ENCODE measurements at places on chromosomes 2 and 18.

DNA sequence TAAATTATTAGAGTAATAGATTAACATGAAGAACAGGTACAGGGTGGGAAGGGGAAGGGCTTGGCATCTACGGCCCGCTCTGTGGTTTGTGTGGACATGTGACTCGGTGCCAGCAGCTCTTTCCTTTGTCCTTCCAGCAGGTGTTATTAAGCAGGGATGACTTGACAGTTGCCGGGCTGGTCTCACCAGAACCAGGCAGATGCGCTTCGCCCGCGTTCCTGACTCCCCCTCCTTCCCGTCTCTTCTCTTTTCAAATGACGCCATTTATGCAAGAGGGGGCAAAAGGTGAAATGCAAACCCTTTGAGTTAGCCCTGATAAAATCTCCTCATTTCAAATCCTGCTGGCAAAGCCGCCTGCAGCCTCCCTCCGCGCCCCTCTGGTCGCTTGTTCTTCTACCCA lies 38.9 kb upstream of the MGAT4A start:
- DNase-seq, result no peak

GRCh38 chr18:70428439-70428838 lies 139.6 kb downstream of the SOCS6 start:
- no peak for DNase-seq

- DNase-seq, result no peak
Observed at GRCh38 chr2:122341007-122341406, 585.6 kb downstream of the TSN start.

GRCh38 chr18:54351186-54351585 lies 6.5 kb downstream of the STARD6 start:
- no peak for DNase-seq

- no peak for DNase-seq
Observed at GRCh38 chr18:22913861-22914260, 19.3 kb upstream of the RBBP8 start.

DNA sequence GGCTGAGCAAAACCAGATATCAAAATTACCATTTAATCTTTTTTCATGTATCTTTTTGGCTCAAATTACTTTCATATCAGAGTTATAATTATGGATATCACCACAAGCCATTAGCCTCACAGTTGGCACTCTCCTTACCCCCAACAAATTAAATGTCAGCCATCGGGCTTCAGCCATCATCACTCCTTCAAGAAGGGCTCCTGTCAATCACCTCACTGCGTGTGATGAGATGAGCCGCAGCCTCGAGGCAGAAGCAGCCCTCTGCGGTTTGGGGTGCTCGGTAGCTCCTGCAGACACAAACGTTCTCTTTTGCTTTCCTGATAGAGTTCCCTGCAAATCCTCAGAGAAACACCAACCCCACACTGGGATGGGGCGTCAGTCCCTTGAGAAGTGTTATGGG lies 94.1 kb downstream of the DNER start:
- DNase-seq, result no peak

GRCh38 chr2:67256892-67257291 lies 140.2 kb upstream of the ETAA1 start:
- no peak for DNase-seq

GRCh38 chr2:58620093-58620492 lies 379.0 kb upstream of the FANCL start:
- no peak for DNase-seq

- DNase-seq, result no peak
Observed at GRCh38 chr2:74540291-74540690, 10.6 kb downstream of the HTRA2 start.

- no peak for DNase-seq
Observed at GRCh38 chr2:182368996-182369395, 57.8 kb downstream of the PDE1A start.

DNA sequence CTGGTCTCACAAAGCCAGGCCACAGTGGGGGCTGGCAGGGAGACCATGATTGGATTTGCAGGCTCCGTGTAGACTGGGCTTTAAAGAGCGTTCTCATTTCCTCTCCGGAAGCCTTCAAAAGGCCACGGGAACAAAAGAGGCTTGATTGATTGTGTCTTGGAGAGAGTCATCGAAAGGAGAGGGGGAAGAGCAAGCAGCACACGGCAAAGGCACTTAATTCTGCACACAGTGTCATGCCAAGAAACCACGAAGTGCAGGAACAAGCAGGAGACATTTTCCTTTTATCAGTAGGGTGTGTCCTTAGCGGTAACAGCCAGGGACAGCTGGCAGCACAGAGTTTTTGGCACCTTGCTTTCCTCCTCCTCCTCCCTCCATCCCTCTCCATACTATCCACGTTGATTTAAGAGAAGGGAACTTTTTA lies 47.7 kb downstream of the GLI2 start:
- DNase-seq, result no peak

DNA sequence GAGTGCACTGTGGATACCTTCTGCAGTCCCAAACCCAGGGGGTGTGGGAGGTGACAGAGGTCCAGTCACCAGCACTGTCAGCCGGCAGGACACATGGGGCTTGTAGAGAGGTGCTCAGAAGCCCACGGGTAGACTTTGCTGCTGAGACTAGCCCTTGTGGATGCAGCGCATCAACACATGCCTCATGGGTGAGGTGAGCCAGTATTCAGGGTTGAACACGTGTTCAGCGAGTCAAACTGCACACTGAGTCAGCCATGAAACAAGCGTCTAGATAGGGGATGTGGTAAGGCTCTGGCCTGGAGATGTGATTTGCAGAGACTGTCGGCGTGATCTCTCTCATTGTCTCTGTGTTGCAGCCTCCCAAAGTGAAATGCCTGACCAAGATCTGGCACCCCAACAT lies 35.8 kb upstream of the SCLY start:
- DNase-seq, result no peak

DNA sequence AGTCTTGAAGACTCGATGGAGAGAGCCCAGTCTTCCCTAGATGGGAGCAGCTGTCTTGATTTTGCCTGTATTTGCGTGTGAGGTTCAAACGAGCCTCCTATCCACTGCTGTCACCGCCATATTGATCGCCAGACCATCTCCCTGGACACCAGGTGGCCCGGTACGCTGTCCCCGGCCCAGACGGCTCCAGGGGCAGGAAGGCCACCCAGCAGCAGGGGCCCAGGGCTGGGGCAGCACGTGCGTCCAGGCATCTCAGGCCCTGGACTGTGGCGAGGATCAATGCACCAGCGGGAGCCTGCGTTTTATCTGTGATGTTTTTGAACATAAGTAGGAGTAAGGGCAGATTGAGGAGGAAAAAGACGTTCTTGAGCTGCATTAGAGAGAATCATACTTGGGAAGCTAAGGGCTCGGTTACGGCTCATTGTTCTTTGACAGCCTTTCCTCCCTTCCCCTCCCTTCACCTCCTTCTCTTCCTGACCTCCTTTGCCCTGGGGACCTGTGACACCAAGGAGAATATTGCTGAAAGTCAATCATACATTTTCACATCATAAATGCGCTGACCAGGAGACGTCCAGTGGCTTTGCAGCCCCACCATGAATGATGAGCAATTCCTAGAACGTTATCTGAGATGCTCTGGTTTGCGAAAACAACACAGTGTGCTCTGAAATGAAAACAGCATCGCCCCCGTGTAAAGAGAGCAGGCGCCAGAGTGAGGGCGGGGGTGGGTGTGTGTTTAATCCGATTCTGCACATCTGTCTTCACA lies 711.2 kb upstream of the SALL3 start:
- DNase-seq, result no peak

DNA sequence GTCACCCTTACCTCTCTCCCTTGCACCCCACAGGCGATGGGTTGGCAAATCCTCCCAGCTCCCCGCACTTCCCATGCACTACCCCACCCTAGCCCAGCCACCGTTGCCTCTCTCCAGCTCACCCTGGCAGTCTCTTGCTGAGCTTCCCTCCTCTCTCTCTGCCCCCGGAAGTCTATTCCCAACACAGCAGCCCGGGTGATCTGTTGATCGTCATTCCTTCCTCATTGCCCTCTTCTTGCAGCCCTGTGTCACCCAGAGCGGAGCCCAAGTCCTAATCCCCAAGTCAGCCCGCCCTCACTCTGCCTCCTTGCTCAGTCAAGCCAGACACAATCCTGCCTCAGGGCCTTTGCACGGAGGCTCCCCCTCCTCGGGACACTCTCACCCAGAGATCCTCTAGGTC lies 55.2 kb downstream of the CIB4 start:
- no peak for DNase-seq

- DNase-seq, result no peak
Observed at GRCh38 chr18:53191634-53192033, 851.6 kb downstream of the DCC start.

DNA sequence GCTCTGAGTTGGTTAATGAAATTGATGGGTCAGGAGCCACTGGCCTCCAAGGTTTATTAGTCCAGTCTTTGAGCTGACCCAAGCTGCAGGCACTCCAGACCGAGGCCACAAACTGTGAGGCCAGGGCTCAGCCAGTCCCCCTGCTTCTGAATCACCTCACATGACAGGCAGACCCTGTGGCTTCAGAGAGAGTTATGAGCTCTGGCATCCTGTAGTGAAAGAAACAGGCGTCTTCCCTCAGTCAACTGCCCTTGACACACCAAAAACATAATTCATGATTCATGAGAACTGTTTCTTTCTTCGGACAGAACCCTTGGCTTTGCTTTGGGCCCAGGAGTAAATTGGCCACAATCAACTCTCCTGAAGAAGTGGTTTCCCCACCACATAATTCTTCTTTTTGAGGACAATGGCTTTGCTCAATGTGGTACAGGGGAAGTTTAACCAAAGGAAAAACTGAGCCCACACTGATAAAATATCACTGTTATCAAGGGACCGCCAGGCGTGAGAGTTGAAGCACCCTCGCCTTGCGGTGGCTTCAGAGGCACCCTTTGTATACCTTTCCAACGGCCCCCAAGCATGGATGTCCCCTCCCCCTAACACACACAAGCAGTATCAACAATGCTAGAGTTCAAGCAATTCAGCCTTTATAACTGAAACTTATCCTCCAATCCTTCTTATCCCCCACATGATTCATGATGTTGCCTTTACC lies 226.9 kb downstream of the CYRIA start:
- no peak for DNase-seq

GRCh38 chr18:37266290-37266689 lies 299.3 kb downstream of the CELF4 start:
- no peak for DNase-seq

GRCh38 chr2:5696945-5697521 lies 4.8 kb downstream of the SOX11 start:
- no peak for DNase-seq

- DNase-seq, result no peak
Observed at GRCh38 chr2:77013457-77013856, 508.7 kb downstream of the LRRTM4 start.

DNA sequence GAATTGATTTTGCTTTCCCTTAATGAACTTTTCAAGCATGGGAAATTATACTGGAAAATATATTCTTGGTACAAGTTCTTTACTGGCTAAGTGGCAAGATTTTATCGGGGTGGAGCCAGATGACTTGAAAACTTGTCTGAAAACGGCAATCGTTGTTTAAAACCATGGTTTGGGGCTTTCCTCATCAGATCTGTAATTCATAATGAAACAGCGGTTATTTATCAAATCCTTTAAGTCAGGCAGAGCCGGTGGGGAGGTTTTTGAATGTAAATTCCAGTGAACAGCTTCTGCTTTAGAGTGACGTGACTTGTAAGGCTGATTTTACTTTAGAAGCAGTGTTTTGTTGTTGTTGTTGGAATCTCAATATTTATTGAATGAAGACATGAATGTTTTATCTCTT lies 2.6 kb downstream of the SEC11C start:
- DNase-seq, result no peak

DNA sequence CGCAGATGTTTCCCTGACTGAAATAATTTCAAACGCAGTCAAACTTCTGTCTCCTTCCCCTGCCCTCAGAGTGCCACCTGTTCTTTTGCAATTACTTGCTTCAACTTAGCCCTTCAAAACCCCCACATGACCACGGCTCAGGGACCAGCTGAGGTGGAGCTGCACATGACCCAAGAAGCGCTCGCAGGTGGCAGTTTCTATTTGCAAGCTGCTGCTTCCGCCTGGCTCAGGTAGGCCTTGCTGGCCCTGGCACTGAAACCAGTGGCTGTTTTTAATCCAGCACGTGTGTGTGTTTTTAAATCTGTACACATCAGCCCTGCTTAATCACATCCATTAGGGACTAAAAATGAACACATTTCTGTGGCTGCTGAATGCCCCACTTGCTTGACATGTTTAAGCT lies 95.3 kb downstream of the CCDC93 start:
- no peak for DNase-seq

DNA sequence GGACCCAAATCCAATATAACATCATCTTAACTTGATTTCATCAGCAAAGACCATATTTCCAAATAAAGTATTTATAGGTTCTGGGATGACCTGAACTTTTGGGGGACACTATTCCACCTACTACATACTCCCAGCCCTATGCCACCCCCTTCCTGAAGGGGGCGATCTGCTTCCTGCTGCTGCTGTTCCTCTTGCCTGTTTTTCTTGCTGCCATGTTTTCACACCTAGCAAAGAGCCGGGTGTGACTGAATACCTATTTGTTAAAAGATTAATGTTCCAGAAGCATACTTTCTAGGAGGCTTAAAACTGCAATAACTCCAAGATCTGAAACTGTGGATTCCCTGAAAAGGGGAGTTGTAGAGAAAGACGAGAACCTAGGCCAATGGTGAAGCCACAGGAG lies 89.7 kb downstream of the ICOS start:
- no peak for DNase-seq

DNA sequence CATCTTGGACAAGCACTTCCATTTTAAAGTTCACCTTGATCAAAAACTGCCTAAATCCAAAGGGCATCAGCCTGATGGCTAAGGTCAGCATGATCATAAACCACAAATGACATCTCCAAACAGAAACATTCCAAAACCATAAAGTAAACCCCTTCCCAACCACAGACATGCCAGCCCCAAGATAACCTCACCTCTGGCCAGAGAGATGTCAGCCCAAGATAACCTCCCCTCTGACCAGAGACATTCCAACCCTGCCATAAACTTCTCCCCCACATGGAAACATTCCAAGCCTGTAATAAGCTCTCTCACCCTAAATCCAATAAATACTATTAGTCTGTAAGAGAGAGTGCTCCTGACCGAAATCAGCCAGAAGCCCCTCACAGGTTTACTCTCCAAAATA lies 18.6 kb upstream of the MARCO start:
- no peak for DNase-seq

- no peak for DNase-seq
Observed at GRCh38 chr2:80053522-80054345, 250.8 kb downstream of the LRRTM1 start.

Data from stimulated activated CD4-positive, alpha-beta T cell treated with anti-CD3 and anti-CD28 coated beads, Interleukin-1b, Interleukin-23, amount 100 ng/mL, for 24 hours (primary cell).